ENCODE measurements at places on chromosomes 2 and 18.

DNA sequence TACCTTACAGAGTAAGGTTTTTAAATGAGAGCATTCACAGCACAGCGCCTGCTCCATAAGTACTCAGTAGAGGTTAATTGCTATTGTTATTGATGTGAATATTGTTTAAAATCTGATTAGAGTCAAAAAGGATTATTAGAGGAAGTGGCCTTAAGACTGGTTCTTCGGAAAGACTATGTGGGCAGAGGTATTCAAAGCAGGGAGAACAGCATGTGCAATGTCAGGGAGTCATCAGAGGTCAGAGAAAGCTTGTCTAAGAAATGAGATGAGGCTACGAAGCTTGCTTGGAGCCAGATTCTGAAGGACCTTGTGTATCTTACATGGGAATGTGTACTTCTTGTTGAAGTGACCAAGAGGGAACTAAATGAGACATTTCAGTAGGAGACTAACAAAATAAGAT lies 49.8 kb downstream of the PMS1 start:
- no peak for DNase-seq

DNA sequence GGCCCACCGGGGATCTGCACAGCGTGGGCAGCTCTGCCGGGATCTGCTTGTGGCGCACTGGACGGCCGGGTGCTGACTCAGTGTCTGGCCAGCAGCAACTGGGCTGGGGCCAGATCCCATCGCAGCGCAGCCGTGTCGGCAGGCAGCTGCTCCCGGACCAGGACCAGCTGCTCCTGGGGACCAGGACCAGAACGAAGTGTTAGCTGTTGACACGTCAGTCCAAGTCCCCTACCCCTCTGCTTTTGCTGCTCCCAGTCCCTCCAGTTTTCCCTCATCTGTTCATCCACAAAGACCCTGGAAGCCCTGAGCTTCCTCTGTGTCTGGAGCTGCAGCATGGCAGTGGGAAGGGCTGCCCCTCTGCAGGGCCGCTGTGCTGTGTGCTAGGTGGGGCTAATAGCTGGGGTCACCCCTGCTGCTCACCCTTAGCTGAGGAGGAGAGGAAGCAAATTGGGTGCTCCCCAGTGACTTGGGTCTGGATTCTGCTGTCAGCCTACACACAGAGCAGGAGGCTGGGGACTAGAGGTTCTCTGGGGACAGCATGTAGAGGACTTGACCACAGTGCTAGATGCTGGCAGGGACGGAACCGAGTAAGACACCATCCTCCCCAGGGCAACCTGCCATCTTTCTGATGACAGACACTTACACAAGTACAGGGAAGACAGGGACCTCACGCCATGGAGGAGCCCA lies 16.9 kb upstream of the KIF1A start:
- peak; percentile 74 for DNase-seq

- no peak for DNase-seq
Observed at GRCh38 chr18:35998967-35999366, 26.5 kb downstream of the RMP24 start.

- no peak for DNase-seq
Observed at GRCh38 chr18:33924576-33924975, 300.1 kb downstream of the NOL4 start.

All from spleen (tissue), 13 donors.